ENCODE measurements at places on chromosomes 11 and 22. TPM values are rescaled to one million over a fixed set of nuclear protein-coding genes. Genes with fewer than 3 reads are reported as not detected.

Gene CYB5R2
- total RNA-seq, result 37.1 TPM

GRCh38 chr11:8910649-8911026 lies 351 bp upstream of the AKIP1 start:
- DNase-seq, result no peak

DNA sequence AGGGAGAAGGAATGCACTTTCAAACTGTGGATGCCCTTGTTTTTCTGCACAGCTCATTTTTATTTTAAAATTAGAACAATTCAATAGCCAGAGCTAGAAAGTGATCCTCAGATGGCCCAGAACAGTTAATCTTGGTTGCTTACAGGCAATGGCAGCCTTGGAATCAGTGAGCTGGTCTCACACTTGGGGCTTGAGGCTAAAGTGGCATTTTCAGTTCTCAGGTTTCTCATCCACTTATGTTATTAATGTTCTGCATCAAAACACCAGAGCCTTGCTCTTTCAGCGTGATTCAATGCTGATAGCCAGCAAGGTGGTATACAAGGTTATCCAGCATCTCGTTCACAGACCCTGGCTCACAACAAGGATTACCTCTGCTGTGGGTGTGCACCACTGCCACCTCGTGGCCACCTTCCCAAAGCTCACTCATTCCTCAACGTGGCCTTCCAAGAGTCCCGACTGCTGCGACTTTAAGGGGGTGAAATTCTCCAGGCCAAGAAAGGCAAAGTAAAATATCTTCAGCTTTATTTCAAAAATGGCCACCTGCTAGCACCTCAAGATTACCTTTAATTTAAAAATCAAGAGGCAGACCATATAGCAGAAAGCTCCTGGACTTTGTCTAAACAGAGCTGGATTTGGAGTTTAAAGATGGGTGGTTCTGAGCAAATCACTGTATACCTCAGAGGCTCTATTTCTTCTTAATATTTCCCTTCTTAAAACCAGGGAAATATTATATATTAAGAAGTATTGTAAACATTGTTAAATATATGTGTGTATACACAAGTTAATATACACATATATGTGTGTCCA lies 34.2 kb upstream of the FSHB start:
- peak; percentile 80 for DNase-seq

- no peak for DNase-seq
These were observed 78.3 kb downstream of the LRRC32 start for GRCh38 chr11:76592025-76592914.

GRCh38 chr11:134145715-134146114 lies 76.8 kb downstream of the JAM3 start:
- DNase-seq, result no peak

Gene DCDC1
- 5.0 TPM for total RNA-seq

- DNase-seq, result peak; percentile 66
These were observed 8.2 kb downstream of the UPB1 start for GRCh38 chr22:24503137-24503842.

DNA sequence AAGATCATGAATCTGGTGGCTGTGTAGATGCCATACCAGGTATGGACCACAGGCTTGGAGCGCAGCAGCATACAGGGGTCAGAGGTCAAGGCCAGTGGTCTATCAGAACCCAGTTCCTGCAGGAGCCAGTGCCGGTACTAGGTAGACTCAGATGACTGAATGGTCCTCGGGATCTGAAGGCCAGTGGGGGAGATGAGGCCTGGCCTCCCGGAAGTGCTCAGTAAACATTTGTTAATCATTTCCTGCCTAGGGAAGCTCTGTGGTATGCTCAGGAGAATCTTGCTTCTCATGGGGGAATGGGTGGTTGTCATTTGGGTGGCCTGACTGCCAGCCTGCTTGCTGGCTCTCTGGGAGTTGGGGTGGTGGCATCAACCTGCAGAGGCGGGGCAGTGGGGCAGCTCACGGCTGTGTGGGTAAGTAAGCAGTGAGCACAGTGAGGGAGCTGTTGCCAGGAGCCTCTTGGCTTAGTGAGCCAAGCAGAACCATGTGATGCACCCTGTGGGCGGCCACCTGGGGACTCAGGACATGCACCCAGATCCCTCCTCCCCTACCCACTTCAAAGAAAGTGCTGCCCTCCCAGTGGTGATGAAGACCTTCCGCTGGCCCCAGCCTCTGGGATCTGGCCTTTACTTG lies 33.0 kb downstream of the PTPRJ start:
- DNase-seq, result no peak

DNA sequence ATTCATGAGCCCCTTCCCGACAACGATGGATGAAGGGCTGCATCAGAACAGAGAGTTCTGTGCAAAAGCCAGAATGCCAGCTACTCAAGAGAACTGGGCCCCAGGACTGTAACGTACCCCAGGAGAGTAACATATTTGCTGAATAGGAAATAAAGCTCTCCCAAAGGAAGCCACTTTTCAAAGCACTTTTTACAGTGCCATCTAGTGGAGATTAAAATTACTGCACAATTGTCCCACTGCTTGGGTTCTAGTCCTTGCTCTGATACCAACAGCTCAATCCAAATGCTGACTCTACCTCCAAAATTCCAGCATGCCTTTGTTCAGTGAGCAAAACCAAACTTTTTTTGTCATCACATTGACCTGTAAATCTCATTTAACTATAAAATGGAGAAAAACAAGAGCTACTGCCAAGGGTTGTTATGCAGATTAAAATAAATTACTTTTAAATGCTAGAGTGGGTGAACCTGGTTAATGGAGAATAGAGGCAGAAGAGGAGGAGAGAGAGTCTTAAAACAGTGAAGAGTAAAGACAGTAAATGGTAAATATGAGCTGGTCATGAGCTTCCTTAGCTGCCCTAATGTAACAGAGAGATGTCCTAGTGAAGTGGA lies 87.6 kb upstream of the FSHB start:
- DNase-seq, result peak; percentile 55

DNA sequence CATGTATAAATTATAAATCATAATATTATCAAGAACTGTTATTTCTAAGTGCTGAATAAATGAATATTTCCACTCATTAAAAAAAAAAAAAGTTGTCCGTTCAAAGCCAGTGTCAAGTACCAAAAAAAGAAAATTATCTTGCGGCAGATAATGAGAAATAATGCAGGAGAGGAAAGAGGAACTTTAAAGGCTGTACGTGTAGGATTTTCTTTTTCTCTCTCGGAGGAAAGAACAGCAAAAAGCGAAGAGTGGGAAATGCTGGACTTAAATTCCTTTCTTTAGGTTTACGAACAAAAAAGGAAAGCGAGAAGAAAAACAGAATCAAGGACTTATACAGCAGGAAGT lies 999 bp upstream of the CCDC83 start:
- no peak for DNase-seq

DNA sequence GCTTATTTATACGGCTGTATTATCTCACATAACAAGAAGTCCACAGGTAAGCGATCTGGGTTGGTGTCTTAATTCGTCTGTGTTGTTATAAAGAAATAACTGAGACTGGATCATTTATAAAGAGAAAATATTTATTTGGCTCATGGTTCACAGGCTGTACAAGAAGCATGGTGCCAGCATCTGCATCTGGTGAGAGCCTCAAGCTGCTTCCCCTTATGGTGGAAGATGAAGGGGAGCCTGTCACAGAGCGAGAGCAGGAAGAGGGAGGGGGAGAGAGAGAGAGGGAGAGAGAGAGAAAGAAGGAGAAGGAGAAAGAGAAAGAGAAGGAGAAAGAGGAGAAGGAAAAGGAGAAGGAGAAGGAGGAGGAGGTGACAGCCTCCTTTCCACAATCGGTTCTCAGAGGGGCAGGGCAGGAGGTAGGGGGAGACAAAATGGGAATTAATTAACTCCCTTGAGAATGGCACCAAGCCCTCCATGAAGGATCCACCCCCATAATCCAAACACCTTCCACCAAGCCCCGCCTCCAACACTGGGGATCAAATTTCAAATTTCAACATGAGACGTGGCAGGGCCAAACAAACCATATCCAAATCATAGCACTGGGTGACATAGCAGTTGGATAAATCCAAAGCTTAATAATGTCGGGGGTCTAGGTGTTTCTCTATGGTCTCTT lies 15.0 kb upstream of the TRIM44 start:
- no peak for DNase-seq

DNA sequence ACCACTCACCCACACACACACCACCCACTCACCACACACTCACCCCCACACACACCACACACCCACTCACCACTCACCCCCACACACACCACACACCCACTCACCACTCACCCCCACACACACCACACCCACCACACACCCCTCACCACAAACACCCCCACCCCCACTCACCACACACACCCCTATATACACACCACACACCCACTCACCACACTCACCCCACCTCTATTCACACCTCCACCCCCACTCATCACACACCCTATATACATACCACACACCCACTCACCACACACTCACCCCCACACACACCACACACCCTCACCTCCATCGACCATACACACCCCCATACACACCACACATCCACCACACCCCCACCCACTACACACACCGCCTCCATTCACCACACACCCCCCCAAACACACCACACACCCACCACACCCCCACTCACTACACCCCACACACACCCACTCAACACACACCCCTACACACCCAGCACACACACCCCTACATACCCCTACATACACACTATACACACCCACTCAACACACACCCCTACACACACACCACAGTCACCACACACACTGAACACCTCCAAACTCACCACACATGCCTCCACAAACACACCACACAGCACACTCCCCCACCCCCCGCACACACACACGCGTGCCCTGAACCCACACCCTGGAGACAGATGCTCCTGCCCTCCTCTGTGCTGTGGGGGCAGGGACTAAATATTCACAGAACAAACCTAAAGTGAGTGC lies 19.0 kb upstream of the TTLL12 start:
- no peak for DNase-seq

GRCh38 chr22:27991586-27992293 lies 72.7 kb upstream of the PITPNB start:
- no peak for DNase-seq

Gene OR51B2
- total RNA-seq, result not detected

GRCh38 chr11:80188076-80188627 lies 747.3 kb upstream of the TENM4 start:
- peak; percentile 44 for DNase-seq

DNA sequence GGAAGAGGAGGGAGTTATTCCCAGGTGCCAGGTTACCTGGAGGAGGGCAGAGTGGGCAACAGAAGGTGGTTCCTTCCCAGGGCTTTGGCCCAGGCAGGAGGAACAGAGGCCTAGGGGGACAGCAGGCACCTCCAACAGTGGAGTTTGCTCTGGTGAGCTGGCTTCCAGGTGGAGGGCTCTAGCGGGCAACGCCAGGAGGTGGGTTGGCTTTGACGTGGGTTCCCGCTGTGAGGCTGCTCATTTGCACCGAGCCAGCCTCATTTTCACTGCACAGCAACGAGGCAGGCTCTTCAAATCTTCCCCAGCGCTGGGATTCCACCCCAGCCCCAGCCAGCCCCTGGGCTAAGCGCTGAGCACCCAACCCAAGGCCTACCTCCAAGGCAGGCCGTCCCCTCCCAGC lies 8.1 kb downstream of the IGSF9B start:
- no peak for DNase-seq

Gene ARHGAP8
- 8.9 TPM for total RNA-seq

- DNase-seq, result no peak
These were observed 12.8 kb upstream of the CAVIN3 start for GRCh38 chr11:6333095-6333494.

Gene JAM3
- total RNA-seq, result 68.1 TPM

DNA sequence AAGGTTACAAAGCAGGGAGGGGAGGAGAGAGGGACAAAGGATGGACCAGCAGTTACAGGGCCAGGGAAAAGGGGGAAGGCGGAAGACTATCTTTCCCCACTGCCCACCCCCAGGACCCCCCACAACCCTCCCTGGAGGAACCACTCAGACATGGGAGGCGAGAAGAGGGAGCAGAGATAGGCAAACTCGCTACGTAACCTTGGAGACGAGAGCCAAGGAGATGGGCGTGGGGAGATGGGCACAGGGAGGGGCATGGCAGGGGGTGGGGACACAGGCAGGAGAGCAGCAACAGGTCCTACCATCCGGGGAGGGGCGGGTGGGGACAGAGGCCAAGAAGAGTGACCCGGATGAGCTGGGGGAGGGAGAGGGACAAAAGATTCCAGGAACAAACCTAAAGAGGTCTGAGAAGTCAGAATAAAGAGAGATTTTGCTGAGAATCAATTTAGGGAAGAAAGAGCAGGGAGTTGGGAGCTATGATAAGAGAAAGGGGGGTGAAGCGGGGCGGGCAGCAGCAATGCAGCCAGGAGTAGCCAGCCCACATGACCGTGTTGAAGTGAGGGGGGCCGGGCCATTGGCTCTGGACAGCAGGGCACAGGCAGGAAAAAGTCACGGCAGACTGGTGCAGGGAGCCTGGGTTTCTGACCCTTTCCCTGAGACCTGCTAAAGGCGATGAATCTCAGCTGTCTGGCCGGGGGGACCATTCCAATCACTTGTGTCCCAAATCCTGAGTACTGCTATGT lies 128.4 kb downstream of the BUD13 start:
- DNase-seq, result no peak

DNA sequence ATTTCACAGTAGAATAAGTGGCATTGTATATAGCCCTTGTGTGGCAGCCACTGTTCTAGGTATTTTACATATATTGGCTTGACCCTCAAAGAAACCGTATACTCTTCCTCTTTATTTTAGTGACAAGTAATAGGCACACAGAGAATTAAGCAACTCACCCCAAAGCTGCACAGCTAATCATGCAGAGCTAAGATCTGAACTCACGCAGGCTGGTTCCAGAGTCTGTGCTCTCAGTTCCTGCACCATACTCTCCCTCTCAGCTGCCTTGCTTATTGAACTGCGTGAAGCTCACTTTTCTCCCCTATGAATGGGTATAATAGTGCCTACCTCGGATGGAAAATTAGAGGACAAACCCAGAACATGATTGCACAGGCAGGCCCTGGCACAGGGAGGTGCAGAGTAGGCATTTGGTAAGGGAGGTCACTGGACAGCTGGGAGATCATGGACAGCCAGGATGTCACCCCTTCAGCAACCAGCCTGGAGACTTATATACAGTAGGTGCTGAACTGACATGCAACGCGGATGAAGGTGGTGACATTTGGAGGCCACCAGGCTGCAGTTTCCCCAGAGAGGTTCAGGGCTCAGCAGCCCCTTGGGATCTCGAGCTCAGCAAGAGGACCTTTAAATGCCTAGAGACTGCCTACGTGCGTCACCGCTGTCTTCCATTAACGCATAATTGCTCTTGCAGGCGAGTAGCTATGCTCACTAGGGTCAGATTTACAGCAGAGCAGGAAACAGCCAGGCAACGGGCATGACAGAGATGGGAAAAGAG lies 78.4 kb upstream of the TP53I11 start:
- no peak for DNase-seq

Gene OR9G1
- not detected for total RNA-seq

DNA sequence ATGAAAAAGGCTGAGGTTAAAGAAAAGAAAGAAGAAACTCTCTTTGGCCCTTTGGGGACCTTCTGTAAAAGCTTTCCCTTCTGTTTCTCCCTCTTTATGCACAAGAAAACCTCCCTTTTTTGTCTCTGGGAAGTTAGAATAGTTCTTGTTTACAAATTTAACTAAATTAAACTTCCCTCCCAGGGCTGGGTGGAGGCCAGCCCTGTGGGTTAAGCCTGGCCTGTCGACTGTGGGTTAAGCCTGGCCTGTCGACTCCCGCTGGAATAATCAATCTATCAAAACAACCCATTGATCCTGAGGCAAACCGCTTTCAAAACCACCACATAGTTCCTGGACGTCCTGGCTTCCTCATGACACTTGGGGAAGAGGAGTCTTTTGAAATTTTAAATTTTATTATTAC lies 1.2 kb upstream of the DRG1 start:
- DNase-seq, result no peak

GRCh38 chr22:46012881-46013281 lies 35.9 kb upstream of the WNT7B start:
- no peak for DNase-seq

GRCh38 chr11:84419616-84420015 lies 1133.4 kb upstream of the CCDC90B start:
- peak; percentile 84 for DNase-seq

Gene LRRC10B
- 0.74 TPM for total RNA-seq

All from neural progenitor cell (in vitro differentiated cells).